ENCODE measurements at places on chromosomes 7 and 10.

- no peak for DNase-seq
These were observed 361.3 kb upstream of the MKI67 start for GRCh38 chr10:128487517-128487916.

GRCh38 chr7:129262324-129262723, 37.5 kb downstream of the AHCYL2 start:
- DNase-seq = no peak

- no peak for DNase-seq
These were observed 216.2 kb upstream of the HABP2 start for GRCh38 chr10:113336549-113337130.

- DNase-seq = peak; percentile 32
These were observed 38.3 kb downstream of the LRRC72 start for GRCh38 chr7:16564909-16565426.

DNA sequence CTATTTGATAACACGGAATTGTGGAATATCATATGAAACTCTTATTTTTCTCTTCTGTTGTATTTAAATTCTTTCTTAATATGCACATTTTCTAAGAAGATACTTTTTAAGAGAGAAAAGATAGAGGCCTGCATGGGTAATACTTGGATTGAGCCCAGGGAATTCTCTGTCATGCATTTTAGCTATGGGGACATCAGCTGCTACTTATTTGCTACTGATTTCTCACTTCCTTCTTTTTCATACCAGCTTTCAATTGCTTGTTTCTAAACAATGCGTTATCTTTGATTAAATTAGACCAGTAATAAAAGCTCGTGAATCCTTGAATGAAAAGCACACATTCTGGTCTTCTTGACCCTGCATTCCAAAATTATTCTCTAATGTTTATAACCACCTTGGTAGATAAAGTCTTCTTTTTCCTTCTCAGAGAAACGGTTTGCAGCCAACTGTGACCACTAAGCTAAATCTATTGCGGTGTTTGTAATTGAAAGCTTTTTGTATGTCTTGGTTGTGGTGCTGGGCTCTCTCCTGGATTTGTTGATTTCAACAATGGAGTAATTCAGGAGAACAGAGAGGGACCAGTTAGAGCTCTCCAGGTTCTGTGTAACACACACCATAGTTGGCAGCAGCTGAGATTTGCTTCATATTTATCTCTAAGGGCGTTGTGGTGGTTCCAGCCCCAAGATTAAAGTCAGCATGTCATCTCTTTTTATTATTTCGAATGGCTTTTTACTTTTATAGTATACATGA, 139.3 kb downstream of the PPP1R9A start:
- peak; percentile 69 for DNase-seq

- DNase-seq = no peak
These were observed 221.3 kb downstream of the PAXIP1 start for GRCh38 chr7:154781369-154782303.

DNA sequence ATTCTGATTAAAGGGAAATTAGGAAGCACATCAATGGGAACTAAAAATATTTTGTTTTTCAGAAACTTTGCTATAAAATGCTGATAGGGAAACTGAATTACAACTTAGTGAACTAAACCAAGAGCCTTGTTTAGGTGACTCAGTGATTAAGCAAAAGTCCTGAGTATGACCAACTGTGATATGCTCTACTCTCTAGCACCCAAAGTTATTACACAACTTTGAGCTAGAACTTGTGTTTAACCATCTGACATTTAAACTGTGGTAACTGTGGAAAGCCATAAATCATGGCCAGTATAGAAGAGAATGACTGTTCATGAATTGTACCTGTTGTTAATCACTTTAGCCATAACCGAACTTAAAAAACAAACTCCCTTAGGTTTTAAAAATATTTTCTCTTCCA, 127.4 kb downstream of the ZNF365 start:
- no peak for DNase-seq

GRCh38 chr7:3575753-3576531, 274.9 kb downstream of the SDK1 start:
- DNase-seq = no peak

DNA sequence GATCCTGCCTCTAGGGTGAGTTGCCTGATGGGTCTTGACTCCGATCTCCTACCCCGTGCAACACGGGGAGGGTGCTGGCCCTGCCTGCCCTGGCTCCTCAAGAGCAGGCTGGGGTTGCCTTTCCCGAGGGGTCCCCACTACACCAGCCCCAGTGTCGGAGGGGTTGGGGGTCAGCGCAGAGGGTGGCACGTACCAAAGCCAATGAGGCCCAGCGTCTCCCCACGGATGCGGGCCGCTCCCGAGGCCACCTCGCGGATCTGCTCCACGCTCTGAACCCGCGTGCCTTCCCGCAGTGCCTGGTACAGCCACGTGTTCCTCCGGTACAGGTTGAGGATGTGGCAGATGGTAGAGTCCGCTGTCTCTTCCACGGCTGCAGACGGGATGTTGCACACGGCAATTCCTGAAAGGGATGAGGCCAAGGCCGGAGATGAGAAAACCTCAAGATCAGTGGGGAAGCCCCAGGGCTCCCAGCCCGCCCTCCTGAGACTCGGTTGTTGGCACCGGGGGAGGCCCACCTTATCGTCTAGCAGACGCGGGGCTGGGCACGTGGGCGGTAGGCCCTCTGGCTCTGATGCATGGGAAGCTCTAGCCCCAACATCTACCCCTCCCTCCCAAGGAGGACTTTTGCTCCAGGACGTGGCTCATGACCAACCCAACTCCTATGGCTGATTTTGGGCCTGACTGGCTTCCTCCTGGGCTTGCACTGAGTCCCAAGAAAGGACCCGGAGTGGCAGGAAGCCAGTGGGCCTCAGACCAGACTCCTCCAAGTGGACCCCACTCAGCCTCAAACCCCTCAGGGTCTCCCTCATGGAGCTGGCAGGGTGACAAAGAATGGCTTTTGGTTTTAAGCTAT, 56.1 kb downstream of the ZRANB1 start:
- DNase-seq = no peak

DNA sequence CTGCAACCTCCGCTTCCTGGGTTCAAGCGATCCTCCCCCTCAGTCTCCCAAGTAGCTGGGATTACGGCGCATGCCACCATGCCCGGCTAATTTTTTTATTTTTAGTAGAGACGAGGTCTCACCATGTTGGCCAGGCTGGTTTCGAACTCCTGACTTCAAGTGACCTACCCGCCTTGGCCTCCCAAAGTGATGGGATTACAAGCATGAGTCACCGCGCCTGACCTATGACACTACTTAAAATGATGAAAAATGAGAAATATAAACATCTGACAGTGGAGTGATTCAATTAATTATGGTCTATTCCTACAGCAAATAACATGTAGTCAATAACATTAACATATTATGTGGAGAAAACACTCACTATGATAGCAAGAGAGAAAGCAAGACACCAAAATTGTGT, 2.2 kb downstream of the BRAT1 start:
- no peak for DNase-seq

DNA sequence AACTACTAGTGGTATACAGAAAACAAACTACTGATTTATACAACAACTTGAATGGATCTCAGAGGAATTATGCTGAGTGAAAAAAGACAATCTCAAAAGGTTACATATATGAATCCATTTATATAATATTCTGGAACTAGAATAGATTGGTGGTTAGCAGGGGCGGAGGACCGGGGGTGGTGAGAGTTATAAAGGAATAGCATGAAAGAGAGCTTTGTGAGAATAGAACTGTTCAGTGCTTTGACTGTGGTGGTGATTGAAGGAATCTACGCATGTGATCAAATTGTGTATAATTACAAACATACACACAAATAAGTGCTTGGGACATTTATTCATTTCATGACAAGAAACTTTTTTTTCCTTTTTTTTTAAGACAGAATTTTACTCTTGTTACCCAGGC, 19.6 kb downstream of the RAB19 start:
- DNase-seq = no peak

GRCh38 chr7:151003572-151003971, 12.8 kb downstream of the NOS3 start:
- no peak for DNase-seq

- DNase-seq = no peak
These were observed 455.6 kb upstream of the FZD8 start for GRCh38 chr10:36097696-36098095.

- no peak for DNase-seq
These were observed 30.0 kb downstream of the AKR1B1 start for GRCh38 chr7:134428942-134429341.

DNA sequence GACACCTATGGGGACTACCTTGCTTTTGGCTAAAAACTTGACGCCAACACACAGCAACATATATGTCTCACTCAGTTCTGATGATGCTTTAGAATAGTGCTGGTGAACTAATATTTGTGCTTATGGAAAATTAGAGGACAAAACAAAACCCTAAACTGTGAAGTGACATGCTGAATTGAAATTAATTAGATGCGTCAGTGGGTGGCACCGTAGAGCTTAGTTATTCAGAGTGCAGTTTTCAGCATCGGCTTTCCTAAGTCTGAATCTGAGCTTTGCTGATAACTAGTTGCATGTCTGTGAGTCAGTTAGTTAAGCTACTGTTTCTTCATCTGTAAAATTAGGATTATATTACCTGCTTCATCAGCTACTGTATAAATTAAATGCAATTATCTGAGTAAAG, 245.0 kb upstream of the SORCS1 start:
- DNase-seq = no peak

- no peak for DNase-seq
These were observed 14.7 kb downstream of the BTBD16 start for GRCh38 chr10:122285506-122286444.

GRCh38 chr7:81005254-81005653, 86.4 kb upstream of the SEMA3C start:
- no peak for DNase-seq

GRCh38 chr7:44375926-44376342, 50.5 kb upstream of the CAMK2B start:
- DNase-seq = no peak

GRCh38 chr7:155190688-155191087, 107.0 kb upstream of the INSIG1 start:
- no peak for DNase-seq

GRCh38 chr7:92730808-92731207, 105.6 kb downstream of the CDK6 start:
- DNase-seq = no peak

DNA sequence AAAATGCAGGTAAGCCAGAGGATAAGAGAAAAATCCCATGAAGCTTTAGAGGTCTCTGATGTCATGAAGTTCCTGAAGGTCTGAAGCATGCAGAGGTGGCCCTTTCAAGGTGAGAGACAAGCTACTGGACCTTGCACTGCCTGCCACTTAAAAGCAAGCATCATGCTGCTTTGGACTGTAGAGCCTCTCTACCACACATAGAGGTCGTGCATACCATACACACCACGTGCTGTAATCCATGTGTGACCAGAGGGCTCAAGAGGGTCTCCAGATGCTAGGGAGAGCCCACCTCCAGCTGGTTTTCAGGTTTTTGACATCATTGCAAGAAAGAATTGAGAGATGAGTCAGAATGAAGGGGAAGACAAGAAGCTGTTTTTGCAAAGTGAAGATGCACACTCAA, 436.4 kb downstream of the TCERG1L start:
- no peak for DNase-seq

GRCh38 chr7:128963327-128963757, 25.6 kb downstream of the IRF5 start:
- DNase-seq = no peak

GRCh38 chr7:80498481-80499349, 13.1 kb downstream of the GNAT3 start:
- DNase-seq = no peak

GRCh38 chr7:90771281-90771680, 175.2 kb downstream of the CDK14 start:
- DNase-seq = no peak

DNA sequence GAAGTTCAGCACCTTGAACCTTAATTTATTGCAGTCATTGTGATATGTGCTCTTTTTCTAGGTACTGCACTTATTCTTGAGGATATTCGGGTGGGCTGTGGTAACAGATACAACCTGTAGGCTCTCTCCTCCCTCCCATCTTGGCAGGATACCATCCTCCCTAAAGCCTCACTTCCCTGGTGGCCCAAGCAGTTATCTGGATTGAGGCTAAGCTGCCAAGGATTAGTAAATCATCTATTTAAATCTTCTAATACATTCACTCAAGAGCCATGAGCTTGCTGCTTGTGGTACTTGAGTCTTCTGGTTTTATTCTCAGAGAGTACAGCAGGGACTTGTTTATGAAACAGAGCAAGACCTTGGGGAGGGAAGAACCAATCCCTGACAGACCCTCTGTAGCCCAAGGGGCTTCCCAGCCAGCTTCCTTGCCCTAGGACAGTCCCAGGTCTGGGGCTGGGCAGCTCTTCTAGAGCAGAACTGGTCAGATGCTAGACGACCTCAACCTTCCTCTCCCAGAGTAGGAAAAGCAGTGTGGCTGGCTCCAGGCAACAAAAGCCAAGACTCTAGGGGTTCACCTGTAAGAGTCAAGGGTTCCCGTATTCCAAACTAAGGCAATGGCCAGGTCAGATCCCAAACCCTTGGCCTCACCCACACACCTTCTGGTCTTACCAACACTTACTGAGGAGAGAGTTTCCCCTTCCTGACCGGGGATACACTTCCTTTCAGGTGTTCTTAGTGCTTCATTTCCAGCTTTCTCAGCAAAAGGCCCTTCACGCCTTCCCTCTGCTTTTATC, 21.3 kb downstream of the WNT8B start:
- no peak for DNase-seq

- DNase-seq = no peak
These were observed 2.4 kb downstream of the MKX start for GRCh38 chr10:27743012-27743876.

- DNase-seq = no peak
These were observed 81.6 kb upstream of the RNF32 start for GRCh38 chr7:156559001-156559400.

DNA sequence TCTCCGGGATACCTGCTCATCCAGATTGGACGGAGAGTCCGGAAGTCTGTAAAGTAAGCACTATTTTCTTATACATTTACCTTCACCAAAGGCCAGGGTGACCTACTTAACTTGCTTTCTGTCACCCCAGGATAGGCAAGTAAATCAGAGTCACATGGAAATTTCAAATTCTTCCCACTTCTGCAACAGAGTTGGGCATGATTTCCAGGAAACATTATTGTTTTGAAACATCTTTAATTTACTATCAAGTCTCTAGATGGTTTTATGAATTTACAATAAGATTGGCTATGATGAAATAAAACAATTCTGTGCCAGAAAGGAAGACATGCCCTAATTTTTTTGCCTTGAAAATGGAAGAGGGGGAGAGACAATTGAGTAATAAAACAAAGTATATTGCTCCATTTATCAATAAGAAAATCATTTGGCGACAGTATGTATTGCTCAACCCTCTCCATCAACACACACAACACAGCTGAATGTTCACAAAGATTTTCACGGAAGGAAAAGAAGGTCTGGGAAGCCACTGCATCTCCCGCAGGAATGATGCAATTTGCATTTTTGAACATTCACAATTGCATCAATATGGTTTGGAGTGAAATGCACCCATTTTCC, 702.8 kb downstream of the PARD3 start:
- DNase-seq = no peak

DNA sequence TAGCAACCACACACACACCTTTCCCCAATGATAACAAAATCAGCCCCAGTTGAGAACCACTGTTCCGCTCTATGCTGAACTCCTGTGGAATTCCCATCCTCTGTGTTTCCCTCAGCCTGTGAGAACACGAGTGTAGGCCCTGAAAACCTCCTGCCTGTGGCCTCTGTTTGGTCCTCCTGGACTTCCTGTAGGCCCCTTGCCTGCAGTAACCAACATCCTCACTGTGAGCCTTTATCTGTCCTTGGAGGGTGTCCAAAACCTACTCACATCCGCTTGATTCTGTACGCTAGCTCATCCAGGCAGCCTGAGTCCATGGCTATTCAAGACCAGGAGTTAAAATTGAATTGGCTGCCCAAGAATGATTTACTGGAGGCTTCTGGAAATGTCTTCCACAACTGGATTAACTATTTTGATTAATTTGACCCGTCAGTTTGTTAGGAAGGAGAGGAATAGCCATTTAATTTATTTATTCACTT, 149.8 kb downstream of the AKR1D1 start:
- DNase-seq = peak; percentile 32
